ENCODE measurements at places on chromosomes 3 and 15.

GRCh38 chr3:22360970-22361369, 610.0 kb upstream of the ZNF385D start:
- DNase-seq = no peak

DNA sequence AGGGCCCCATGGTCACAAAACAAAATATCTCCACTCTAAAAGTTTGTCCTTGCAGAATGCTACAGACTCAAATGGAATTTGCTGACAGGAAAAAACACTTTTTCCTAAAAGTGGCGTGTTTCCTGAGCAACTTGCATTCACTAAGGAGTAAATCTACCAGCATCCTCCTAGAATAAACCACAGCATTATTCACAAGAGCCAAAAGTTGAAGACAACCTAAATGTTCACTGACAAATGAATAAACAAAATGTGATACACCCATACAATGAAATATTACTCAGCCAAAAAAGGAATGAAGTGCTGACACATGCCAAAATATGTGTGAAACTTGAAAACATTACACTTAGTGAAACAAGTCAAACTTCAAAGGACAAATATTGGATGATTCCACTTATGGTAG, 28.9 kb downstream of the ITGB5 start:
- DNase-seq = no peak

- DNase-seq = no peak
Measured at GRCh38 chr15:68972201-68973065, 42.1 kb upstream of the NOX5 start.

DNA sequence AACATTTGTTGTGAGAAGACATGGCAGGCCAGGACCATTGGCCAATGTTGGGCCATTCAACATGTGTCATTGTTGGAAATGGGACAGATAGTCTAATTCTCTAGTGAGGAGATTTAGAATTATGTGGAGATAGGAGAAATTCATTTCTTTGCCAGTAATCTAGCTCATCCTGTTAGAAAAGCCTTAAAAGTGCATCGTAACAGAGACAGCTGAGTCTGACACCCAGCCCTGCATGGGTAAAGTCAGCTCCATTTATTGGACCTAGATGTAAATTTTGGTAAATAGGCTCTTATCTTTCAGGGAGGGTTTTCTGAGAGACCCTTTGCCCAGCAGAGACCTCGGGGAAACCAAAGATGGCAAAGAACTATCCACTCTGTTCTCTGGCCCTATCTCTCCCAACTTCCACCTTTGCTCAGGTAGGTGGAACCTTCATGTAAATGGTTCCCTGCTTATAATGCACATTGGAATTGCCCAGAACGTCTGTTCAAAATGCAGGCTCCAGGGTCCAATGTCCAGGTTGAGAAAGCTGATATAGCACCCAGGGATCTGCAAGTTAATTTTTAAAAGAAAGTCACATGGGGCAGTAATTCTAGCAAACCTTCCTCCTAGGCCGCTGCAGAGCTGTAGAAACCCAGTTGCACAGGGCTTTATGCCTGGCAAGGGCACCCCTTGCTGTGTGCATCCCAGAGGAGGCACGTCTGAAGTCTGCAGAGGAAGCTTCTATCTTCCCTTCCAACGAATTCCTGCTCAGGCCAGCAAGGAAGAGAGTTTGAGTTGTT, 365.9 kb upstream of the PROK2 start:
- no peak for DNase-seq

GRCh38 chr3:12443781-12444522, 40.3 kb upstream of the TSEN2 start:
- DNase-seq = no peak

DNA sequence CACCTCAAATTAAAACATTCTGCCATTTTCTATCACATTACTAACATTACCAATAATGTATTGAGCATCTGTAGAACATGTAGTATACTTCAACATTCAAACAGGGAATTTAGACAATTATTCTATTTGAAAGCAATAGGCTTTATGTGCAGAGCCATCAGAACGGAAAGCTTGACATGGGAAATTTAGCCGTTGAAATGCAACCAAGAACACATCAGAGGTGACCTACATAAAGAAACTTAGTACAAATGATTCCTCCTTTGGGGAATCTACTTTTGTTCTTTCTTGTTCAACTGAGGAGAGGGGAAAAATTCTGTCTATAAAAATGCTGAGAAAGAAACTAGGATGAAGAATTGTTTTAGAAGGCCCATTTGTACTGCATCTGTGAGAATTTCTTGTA, 38.6 kb upstream of the RBMS3 start:
- no peak for DNase-seq

- no peak for DNase-seq
Measured at GRCh38 chr3:127323581-127323980, 35.7 kb upstream of the PRR20G start.

DNA sequence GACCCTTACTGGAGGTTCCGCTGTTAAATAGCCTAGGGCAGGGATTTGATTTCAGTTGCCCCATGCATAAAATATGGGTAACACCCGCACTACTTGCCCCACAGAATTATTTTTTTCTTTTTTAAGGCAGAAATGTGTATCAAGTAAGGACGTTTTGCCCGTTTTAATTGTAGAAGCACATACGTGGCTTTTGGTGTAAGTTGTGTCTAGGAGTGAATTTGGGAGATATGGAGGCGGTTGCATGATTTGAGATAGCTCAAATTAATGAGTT, 636 bp upstream of the LRRC58 start:
- DNase-seq = no peak

DNA sequence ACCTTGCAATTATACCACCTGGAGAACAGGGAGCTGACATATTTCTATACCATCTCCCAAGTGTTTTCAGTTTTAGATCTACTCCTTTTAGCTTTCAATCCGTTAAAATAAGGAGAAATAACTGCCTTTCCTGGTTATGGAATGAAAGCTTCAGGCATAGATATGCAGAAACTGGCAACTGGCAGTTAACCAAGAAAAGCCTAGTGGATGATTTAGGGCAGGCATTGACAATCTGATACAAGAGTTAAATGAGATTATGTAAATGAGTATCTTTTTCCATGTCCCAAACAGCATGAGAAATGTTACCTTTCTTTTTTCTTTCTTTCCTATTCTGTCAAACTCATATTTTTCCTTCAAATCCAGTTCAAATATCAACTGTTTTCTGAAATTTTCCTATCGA, 689.1 kb upstream of the DPPA4 start:
- peak; percentile 4 for DNase-seq

DNA sequence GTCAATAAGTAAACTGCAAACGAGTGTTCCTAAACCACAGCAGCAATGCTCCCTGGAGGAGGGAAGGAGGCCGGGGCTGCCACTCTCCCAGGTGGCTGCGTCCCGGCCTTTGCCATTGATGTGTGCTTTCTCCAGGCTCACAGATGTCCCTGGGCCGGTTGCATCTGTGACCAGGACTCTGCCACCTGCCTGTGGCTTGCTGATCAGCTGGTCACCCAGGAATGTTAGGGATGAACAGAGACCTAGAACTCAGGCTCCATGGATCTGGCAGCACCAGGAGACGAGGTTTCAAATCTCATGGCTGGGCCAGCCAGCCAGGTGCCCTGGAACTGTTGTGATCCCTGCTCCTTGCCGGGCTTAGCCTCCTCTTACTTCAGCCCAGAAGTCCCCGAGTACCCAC, 65.7 kb downstream of the KLF15 start:
- DNase-seq = no peak

DNA sequence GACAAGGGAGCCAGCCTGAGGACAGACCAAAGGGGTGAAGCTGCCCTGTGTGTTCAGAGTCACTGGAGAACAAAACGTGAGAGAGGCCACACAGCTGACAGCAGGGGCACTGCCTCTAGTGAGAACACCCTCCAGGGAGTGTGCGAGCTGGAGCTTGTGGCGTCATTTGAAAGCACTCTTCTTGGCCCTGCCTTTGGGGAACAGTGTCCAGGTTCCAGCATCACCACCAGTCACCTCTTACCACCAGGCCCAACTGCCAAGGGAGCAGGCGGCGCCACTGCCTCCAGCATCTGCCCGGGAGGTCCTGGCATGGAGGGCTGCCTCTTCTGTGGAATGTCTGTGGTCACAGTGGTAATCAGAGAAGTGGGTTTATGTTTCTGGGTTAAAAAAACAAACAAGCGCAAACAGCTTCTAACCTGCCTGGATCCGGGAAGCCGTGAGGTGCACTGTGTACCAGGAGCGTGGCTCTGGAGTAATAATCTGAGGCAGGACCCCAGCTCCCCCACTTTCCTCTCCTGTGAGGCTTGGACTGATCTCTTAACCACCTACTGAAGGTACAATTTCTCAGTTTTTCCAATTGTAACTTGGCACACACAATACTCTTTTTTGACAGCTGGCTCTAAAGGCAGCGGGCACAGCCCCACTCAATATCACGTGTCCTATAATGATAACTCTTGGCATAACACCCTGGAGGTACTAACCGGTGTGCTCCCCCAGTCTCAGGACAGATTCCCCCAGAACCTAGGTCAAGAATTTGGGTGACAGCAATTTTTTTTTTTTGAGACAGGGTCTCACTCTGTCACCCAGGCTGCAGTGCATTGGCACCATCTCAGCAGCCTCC, 32.2 kb upstream of the CDCP1 start:
- DNase-seq = peak; percentile 78

DNA sequence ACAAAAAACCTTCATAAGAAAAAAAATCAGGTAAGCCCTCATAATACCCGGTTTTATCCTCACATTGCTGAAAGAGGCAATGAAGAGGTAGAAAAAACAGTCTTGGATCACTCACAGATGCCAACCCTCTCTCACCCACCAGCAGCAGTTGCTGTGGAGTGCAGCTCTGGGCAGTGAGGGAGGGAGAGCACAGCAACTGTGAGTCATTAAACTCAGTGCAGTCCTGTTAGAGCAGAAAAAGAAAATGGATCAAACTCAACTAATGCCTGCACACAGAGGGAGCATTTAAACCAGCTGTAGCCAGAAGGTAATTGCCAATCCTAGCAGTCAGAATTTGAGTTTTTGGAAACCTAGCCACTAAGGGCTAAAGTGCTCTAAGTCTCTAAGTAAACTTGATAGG, 1050.6 kb upstream of the ALCAM start:
- DNase-seq = peak; percentile 10

GRCh38 chr3:14117468-14118399, 6.9 kb downstream of the CHCHD4 start:
- no peak for DNase-seq

DNA sequence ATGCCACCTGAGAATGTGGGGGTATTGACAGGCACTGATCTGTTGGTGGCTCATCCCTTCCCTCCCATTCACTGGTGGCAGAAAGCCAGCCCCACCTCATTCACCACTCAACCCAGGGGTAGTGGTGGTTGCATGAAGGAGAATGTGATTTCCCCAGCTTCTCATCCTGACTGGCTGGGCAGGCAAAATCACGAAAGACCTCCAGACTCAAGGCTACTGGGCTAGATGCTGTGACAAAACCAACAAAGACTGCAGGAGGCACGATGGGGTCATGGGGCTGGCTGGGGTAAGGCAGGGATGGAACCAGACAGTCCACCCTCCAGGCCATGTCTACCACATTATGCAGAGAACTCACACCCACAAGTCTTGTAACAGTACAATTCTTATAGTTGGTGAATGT, 33.9 kb downstream of the FSTL1 start:
- DNase-seq = no peak

GRCh38 chr15:95814908-95815307, 515.6 kb upstream of the NR2F2 start:
- no peak for DNase-seq

DNA sequence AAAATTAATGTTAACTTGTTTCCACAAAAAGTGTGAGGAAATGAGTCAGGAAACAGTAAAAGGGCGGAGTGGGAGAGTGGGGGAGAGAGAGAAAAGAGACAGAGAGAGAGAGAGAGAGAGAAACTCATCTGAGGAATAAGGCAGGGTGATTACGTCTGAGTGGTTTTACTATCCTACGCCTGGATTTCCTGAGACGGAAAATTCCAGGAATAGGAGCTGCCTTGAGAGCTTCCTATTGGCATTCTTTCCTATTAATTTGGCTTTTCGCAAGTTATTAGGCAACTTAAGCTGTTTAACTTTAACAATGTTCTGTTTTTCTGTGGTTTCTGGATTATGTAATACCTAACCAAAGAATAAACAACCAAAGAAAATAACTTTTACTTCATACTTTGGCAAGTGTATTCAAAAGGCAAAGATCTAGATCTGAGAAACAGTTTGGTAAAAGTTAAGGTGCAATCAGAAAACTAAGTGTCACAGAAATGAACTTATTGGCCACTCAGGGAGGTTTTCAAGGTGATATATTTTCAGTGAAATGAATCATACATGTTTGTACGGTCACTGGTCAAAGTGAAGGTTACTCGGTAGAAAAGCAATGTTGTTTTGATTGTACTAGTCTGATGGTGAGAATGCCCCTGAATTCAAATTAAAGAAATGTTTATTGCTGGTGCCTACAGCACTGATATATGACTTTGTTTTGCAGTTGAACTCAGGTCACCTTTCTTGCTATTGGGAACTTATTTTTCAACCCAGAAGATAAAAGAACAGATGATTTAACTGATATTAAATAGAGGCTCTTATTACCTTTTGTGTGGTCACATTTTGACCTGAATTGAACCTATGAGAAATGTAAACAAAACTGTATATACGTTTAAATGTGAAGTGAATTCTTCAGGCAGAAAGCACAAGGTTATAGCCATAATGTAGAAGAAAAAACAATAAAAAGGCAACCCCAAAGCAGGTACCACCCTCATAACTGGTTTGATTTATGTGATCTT, 39.9 kb upstream of the TNFSF10 start:
- DNase-seq = peak; percentile 36

DNA sequence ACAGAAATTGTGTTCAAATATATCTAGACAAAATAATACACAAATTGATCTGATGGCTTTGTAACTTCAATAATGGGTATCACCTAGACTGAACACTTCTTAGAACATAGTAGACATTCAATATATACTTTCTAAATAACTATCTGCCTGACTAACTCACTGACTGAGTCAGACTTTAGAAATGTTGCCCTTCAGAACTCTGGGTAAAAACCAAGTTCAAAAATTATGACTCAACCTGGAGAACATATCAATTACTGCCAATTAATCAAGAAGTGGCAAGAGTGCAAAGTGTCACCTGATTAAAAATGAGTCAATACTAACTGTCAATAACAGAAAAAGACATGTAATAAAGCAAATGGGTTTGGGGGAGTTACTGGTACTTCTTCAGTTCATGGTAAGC, 144.6 kb upstream of the TMCO5A start:
- peak; percentile 81 for DNase-seq

GRCh38 chr15:25631971-25632370, 193.1 kb upstream of the UBE3A start:
- no peak for DNase-seq

DNA sequence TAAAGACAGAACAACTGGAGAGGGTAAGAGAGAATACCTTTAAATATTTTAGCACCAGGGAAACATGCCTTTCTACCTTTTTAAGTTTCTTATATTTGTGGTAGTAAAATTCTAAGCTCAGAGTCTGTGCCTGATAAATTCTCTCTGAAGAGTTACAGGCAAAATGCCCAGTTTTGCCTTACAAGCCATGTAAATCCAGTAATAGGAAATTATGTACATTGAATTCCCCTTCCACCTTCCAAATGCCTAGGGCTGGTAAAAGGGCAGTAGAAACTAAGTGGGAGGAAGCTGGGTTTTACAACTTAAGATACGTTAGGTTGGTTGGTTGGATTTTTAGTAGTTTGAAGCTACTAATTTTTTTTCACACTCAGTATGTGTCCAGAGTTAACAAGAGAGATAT, 43.1 kb upstream of the TP63 start:
- peak; percentile 63 for DNase-seq

- no peak for DNase-seq
Measured at GRCh38 chr15:92652576-92652966, 3.0 kb downstream of the FAM174B start.

- DNase-seq = no peak
Measured at GRCh38 chr3:11733914-11734313, 90.2 kb upstream of the VGLL4 start.

All from fibroblast of skin of back (primary cell).